ENCODE measurements at places on chromosomes 4 and X.

DNA sequence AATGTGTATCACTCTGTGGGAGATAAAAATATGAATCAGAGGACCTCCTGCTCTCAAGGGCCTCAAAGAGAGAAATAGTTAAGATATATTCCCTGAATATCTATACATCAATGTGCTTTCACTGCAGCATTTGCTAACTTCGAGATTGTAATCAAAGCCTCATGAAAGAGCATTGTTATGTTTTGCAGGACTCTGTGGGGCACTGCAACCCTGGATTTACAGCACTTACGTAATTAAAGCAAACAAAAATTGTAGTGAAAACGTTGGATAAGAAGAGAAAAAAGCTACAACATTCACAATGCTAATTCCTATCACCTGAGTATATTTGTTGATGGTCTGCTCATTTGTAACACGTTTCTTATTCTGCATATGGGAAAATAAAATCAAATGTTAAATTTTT, 48.0 kb downstream of the ETNPPL start:
- DNase-seq: no peak

DNA sequence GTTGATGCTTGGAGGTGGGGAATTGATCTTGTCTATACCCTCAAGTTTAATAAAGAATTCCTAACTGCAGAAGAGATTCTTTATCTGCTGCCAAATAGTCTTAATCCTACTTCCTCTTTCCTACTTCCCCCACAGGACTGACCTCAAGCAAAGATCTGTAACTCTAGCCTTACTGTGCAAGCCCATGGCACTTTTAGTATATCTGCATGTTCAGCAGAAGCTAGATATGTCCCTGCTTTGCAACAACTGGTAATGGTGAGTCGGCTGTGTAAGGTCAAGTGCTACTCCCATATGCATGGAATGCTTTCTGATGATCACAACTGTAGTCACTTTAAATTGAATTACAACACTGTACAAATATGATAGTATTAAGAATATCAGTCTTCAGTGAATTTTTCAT, 26.3 kb upstream of the PDS5A start:
- DNase-seq: no peak

GRCh38 chr4:139564502-139564901, 8.5 kb upstream of the SETD7 start:
- DNase-seq: no peak

DNA sequence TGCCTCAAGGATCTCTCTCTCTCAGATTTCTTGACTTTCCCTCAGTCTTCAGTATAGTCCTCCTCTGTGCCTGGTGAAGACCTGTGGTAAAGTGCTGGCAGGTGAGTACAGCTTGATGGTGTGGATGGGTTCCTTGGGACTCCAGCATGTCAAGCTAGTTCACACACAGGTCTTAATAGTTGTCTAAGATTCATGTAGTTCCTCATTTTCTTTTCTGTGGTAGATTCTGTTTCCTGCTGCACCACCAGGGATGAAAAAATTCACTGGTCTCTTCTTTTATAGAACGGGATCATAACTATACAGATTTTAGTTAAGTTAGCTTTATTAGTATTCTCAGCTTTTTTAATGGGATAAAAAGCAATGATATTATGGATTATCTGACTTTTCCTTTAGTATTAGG, 32.5 kb upstream of the PAQR3 start:
- DNase-seq: no peak

DNA sequence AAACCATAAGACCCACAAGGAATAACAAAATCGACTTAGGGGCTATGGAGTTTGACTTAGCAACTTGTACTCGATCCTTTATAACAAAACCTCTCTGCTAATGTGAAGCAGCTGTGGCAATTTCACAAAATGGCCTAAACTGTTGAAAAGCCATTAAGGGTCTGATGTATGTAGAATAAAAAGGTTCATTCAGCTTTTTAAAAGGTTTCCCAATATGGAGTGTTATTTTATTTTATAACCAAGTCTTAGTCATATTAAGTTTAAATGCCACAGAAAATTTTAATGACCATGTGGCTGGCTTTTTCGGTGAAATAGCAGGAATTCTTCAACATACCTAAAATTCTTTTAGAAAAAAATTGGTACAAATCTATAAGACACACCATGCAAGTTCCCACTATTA, 291.8 kb upstream of the HAND2 start:
- no peak for DNase-seq

DNA sequence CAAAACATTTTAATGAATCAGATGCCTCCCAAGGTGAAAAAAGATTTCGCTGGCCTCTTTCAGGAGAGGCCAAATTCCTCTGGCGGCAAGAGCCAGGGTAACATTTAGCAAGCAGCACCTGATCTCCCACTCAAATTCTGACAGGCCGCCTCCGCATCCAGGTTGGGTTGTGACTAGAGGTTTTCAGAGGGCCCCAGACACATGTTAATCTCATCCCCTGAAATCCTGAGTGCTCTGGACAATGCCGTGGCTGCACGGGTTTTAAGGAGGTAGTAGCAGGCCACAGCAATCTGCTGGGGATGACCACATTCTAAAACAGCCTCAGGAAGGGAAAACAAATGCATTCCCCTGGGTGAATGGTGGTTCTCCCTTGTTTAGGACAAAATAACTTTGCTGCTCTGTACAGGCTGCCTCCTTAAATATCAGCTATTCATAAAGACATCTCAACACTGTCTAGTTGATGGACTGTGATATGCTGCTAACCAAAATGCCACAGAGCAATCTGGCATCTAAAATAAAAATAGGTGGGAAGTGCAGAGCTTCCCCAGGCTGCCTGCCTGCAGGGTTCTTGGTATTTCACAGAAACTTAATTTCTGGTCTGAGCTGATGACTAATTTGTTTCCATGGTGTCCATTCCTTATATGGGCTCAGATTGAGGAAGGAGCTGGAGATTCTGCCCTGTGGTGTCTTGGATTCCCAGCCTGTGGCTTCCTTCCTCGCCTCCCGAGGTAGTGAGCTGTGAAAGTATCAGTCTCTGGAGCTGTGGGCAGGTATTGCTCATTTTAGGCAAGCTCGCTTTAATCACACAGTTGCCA, 202.0 kb downstream of the DCLK2 start:
- DNase-seq: no peak

DNA sequence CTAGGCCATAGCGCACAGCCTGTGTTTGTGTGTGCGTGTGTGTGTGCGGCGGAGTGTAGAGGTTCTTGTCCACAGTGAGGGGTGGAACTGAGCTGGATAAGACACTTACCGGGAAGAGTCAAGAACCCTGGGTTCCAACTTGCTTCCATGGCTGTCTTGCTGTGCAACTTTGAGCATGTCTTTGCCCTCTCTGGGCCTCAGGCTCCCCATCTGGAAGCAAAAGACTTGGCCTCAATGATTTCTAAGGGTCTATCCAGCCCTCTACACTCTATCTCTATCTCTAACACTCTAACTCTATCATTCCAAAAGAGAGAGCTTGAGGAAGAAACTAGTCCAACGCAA, 121.3 kb upstream of the PJA1 start:
- DNase-seq: no peak

- DNase-seq: no peak
These were observed 541.4 kb downstream of the ADGRL3 start for GRCh38 chr4:61741327-61742096.

DNA sequence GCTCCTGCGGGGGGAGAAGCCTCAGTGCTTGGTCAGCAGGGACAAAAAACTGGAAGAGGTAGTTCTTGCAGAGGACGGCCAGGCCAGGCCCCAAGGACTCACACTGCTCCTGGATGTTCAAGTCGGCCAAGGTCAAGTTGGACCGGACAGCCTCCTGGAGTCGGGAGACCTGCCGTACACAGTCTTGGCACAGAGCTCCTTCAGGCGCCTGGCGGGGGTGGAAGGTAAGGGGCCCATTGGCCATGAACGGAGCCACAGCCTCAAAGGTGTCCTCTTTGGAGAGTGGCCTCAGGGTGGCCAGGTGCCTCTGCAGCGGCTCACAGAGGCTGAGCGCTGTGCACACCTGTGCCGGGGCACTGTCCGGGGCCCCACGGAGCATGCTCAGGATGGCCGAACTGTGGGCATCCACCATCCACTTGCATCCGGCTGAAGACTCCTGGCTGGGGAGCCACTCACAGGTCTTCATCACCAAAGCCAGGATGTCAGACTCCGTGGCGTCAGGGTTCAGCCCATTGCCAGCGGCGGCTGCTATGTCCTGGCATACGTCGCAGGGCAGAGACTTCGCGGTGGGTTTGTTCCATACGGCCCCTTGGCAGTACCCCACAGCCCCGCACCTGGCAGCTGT, 477 bp downstream of the PSAPL1 start:
- DNase-seq: no peak

- no peak for DNase-seq
These were observed 7.0 kb upstream of the EREG start for GRCh38 chr4:74357965-74358364.

DNA sequence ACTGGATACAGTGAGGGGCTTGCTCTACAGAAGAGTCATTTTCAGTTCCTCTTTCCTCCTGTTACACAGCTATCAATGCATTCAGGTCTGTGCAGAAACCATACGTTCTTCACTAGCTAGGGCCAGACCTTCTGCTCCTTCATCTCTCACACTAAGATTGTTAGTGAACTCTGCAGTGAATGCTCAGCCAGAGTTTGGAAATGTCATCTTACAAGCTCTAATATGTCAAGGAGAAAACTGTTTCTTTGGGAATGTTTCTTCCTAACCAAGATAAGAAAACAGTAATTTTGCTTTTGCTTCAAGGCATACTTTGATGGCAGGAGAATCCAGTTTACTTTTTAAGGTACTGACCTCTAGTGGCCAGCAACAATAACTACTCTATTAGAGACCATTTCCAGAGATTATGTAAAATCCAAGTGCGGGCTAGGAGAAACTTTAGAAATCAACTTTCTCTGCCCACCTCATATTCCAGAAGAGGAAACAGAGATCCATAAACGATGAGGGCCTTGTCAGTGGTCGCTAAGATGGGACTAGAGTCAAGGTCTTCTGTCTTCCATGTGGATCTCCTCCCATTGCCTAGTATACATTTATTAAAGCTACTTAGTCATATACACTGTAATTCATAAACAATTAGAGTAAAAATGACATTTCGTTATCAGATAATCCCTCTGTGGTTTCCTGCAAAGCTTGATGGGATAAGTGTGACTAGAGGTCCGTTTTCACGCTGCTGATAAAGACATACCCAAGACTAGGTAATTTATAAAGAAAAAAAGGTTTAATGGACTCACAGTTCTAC, 12.1 kb upstream of the CC2D2A start:
- DNase-seq: no peak

DNA sequence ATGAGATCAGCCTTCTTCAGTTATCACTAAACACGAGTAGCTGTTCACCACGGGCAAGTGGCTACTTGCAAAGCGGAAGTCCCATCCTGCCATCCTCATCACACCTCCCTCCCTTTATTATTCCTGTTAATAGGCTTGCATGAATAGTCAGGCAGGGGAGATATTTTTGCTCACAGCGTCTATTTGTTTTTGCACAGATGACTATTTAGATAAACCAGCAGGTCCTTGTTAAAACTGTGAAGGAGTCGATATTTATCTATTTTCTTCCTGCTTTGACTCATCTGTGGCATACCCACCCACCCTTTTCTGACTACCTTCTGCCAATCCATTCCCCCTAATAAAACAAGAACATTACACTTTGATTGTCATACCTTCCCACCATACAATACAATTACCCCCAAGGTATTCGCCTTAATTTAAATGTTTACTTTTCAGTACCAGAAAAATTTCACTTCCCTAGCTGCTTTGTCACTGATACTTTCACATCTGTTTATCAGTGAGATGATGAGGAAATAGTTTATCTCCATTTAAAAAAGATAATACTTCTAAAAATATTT, 96.6 kb upstream of the BANK1 start:
- no peak for DNase-seq

All from activated CD8-positive, alpha-beta memory T cell treated with anti-CD3 and anti-CD28 coated beads for 48 hours (primary cell).